CD4-positive, alpha-beta T cell treated with Interleukin-10 for 1 hour (primary cell): ENCODE measurements at places on chromosomes 16 and 17.
A peak's percentile ranks its signal among the peaks of the same experiment; 100 is the strongest.

DNA sequence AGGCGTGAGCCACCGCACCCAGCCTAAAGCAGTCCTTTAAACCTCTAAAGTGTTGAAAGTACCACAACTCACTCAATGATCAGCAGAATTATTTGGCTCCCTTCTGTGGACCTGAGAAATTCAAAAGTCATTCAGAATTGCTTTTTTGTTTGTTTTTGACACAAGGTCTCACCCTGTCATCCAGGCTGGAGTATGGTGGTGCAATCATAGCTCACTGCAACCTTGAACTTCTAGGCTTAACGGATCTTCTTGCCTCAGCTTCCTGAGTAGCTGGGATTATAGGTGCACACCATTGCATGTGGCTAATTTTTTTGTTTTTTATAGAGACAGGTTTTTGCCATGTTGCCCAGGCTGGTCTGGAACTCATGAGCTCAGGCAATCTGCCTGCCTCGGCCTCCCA lies 44.3 kb downstream of the TRAF4 start:
- DNase-seq: no peak

- DNase-seq: no peak
These were observed 10.2 kb downstream of the FBRS start for GRCh38 chr16:30668393-30668792.

GRCh38 chr16:15494236-15494635 lies 59.8 kb downstream of the BMERB1 start:
- DNase-seq: no peak

GRCh38 chr16:55821210-55821609 lies 11.7 kb downstream of the CES1 start:
- no peak for DNase-seq

DNA sequence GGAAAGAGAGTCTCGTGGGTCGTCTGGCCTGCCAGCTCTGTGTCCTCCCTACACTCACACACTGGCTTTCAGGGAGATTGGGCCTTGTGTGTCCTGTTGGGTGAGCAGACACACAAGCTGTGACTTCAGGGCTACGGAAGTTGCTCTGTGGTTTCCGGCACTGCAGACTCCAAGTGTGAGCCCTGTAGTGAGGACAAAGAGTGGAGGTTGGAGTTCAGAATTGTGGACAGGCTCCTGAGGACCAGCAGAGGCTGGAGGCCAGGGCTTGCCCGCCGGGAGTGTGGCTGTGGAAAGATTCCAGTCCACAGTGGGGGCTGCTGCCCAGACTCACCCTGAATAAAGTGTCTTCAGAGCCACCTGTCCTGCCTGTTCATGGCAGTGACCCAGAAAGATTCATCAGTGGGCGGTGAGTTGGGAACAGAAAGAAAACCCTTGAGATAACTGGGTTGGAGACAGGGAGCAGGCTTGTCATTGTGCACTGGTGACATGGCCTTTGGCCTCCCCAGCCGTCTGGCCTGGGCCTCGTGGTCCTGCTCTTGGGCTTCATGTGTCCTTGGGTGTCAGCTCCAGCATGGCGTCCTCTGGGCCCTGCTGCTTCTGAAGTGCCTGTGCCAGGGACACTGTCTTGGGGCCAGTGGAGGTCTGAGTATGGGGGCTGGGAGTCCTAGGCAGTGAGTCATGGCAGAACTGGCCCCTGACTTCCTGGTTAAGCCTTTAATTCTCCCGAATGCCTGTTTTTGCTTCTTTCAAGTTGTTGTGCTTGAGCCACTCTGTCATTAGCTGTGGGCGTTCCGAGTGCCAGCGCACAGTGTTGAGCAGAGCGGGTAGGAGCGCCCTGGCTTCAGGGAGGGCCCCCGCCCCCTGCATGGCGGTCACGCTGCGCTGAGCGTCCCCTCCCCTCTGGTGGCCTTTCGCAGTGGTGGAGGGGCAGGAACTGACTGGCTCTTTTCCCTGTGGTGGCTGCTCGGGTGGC lies 19.9 kb upstream of the ZNF750 start:
- peak; percentile 69 for DNase-seq

DNA sequence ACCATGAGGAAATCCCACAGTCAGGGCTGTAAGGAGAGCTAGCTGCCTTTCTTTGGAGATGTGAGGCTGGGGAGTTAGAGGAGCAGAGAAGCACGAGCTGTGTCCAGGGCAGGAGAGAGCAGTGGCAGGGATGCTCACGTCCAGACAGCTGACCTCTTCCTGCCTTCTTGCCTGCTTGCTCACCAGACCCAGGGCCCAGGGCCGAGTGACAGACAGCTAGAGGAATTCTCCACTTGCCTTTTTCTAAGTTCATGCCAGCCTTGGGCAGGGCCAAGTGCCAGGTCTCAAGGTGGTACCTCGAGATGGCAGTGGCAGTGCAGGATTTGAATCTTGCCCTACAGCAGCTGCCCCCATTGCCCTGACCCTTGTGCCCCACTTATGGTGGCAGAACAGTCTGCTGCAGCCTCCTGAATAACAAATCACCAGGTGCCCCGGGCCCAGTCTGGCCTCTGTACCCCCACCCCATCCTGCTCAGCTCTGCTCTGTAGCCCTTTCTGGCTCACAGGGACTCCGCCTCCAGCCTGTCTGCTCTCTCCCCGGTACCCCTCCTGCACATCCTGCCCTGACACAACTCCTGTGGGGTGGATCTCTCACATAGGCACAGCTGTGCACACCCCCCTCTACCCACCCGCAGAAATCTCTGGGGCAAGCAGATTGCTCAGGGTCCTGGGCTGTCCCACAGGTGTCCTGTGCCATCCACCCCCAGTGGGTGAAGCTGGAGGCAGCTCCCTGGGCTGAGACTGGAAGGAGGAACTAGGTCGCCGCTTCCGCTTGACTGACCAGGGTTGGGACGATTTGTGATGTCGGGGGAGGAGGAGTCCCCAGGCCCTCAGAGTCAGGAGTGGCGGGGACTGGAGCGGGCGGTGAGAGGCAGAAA lies 25.9 kb downstream of the GRIN2C start:
- no peak for DNase-seq

DNA sequence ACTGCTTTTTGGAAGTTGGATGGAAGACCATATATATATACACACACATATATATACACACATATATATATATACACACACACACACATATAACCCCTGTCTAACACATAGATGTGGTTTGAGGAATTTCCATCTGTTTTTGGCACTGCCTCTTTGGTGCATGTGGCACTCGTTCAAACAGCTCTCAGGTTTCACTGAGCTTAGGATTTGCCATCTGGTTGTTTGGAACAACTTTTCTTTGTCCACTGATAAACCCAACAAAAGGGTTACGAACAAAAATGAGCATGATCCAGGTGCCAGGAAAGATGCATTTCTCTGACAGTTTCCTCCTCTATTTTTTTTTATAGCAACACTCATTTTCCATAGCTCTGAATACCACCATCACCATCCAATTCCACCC lies 14.6 kb upstream of the KCNJ16 start:
- no peak for DNase-seq

DNA sequence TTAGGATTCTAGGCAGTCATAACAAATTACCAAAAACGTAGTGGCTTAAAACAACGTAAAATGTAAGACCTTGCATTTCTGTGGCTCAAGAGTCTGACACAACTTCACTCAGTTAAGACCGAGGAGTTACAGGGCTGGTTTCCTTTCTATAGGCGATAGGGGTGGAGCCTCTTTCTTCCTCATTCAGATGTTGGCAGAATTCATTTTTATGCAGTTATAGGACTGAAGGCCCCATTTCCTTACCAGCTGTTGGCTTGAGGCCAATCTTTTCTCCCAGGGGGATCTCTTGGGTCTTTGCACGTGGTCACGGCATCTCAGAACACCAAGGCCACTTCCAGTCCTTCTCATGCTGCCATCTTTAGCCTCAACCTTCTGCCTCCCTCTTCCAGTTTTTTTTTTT lies 145.2 kb downstream of the KCNJ2 start:
- no peak for DNase-seq

GRCh38 chr17:44152875-44153274 lies 11.1 kb downstream of the HROB start:
- DNase-seq: no peak

- DNase-seq: no peak
These were observed 73.7 kb downstream of the RPTOR start for GRCh38 chr17:80618304-80618703.
